ENCODE measurements at places on chromosomes 16 and 17. TPM values are rescaled to one million over a fixed set of nuclear protein-coding genes. Genes with fewer than 3 reads are reported as not detected.

PSKH1 gene
- 22.3 TPM for total RNA-seq

SMURF2 gene
- 32.8 TPM for total RNA-seq

SLC16A6 gene
- total RNA-seq: 6.9 TPM

PPM1E gene
- total RNA-seq: not detected

MRPL12 gene
- total RNA-seq: 21.9 TPM

LRRC75A gene
- 5.4 TPM for total RNA-seq

PLCD3 gene
- total RNA-seq: 3.8 TPM

ARHGAP44 gene
- total RNA-seq: not detected

All from CD4-positive, alpha-beta memory T cell (primary cell).